Activated T-cell treated with anti-CD3 and anti-CD28 coated beads for 48 hours (primary cell): ENCODE measurements at places on chromosomes 13 and 19.

DNA sequence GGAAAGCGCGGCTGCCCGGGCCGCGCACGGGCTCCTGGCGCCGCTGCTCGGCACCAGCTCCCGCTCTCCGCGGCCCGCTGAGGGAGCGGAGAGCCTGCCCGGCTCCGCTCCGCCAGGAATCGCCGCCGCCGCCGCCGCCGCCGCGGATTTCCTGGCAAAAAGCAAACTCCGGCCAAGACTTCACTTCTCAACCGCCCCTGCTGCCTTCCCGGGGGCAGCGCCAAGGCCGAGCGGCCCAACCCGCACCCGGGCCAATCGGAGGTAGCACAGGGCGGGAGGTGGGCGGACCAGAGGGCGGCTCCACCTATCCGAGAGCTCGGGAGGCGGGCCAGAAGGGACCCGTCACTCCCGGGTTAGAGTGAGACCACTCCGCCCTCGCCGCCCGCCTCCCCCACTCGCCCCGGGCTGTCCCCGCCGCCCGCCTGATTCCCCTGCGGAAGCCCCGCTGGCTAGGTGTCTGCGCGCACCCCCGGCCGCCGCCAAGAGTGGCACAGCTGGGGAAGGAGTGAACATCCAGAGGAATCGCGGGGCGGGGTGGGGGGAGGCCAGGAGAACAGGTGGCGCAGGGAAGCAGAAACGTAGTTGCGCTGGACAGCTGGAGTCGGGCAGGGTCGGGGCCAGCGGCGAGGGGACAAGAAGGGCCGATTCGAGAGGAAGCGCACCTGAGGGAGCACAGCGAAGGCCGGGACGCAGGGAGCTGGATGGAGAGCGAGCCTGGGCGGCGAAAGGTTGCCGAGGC lies at the start of gene LNX2:
LNX2 (minus strand) TSS at position 153 of the 739 bp plus-strand sequence. CDS start 38,826 bp downstream, outside the sequence.
- peak; percentile 97 for DNase-seq

DNA sequence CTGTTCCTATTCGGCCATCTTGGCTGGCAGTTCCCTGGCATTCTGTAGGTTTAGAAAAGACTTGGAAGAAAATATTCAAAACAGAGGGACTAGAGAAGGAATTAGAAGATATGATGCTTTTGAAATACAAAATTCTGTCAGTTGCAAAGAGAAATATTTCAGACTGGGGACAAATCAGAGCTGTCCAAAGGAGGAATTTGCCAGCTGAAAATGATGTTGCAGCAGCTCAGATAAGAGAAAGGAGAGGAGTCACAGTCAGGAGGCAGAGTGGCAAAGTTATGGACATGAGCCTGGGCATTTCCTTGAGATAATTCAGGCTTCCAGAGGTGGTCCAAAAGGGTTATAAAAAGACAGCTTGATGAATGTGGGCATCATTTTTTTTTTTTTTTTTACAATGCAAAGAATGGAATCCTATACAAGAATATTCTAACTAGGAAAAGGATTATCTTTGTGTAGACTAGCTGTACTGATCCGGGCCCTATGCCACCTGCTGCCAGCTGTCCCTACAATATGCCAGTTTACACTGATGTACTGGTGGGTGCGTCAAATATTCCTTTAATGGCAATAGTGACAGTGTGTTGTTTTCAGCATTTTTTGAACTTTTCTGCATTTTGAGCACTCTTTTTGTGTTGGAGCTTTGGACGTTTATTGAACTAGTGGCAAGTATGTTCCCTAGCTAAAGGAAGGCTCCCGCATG lies 31.8 kb upstream of the CBY2 start:
- no peak for DNase-seq

DNA sequence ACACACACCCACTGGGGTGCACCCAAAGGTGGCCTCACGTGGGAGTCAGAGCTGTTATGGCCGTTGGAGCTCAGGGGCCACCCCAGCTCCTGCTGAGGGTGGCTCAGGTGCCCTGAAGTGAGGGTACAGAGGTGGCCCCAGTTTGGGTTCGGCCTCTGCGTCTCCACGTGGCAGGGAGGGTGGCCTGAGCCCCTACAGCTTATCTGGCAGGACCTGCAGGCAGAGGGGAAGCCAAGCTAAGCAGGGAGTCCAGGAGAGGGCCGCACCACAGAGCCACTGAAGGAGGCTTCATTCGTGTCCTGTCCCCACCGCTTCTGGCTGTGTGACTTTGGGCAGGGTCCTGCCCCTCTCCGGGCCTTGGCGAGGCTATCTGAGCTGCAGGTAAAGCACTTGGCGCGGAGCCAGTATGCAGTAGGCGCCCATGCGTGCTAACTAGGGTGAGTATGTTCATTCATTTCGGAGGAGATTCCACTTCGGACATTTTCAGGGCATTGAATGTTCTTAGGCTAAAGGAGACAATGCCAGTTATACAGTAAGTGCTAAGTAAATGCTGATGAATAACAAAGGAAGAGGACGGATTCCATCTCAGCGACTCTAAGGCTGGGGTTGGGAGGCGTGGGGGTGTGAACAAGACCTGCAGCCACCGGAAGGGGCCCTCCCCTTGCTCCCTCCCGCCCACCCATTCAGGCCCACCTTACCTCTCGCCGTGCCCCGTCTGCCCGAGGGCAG lies 4.9 kb downstream of the REX1BD start:
- no peak for DNase-seq

DNA sequence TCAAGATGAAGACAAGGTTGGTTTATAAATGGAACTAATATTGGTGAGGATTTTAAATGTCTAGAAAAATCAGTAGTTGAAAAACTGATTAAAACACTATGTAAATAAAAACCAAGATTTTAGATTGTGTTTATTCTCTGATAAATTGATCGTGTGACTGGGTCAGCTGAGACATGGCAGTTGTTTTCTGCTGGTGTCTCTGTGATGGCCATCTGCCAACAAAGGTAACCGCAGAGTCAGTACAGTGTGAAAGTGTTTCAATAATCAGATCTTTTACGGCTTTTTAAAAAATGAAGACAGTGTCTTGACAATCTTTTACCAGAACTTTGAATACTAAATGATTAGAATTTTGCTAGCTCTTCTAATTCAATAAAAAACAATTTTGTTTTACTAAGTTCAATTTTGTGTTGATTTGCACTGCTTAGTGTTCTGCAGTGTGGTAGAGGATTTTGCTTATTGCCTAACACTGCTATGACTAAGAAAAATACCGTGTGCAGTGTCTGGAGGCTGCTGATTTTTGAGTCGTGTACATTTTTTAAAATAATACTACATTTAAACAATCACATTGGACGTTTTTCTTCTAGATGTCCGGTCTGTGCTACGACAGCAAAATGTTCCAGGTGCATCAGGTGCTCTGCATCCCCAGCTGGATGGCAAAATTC lies 32.7 kb upstream of the GPR183 start:
- DNase-seq: no peak

GRCh38 chr19:13637664-13638063 lies 126.7 kb upstream of the MRI1 start:
- DNase-seq: no peak

GRCh38 chr19:57578487-57579205 lies at the start of gene ZNF416:
ZNF416 (minus strand) TSS chr19:57578911; CDS start chr19:57578704, 207 bp downstream.
- DNase-seq: peak; percentile 89

DNA sequence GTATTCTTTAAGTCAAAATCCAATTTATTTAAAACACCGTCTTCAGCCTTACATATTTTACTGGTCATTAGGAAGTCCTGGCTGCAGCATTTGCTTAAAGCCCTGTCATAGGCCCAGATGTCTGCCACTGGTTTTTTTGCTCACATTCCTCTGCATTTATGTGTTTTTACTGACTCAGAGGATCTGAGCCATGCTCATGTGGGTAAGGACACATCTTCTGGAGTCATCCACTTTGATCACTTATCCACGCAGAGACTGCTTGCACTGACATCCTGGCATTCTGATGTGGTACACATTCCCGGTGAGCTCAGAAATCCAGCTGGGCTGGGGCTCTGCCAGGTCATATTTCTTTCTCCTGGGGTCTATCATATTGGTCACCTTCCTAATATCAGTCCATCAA lies 531.7 kb upstream of the ARGLU1 start:
- no peak for DNase-seq

- DNase-seq: no peak
Measured at GRCh38 chr13:108034909-108035410, 180.4 kb downstream of the LIG4 start.

DNA sequence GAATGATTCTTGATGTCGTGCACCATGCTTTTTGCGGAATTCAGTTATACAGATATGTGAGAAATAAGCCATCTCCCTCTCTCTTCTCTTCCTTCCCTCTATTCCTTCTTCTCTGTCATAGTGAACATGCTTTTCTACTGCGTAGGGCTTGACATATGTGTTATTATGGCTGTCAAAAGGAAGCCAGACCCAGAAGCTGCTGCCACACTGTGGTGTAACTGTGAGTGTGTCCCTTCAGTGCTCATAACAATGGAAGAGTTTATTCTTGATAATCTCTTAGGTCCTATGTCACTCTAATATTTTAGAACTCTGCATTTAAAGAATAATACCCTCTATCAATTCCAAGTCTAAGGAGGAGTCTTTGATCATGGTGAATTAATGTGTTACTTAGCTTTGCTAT lies 208.9 kb upstream of the TMTC4 start:
- DNase-seq: no peak

GRCh38 chr13:50208826-50209335 lies 193.6 kb downstream of the KCNRG start:
- DNase-seq: no peak

DNA sequence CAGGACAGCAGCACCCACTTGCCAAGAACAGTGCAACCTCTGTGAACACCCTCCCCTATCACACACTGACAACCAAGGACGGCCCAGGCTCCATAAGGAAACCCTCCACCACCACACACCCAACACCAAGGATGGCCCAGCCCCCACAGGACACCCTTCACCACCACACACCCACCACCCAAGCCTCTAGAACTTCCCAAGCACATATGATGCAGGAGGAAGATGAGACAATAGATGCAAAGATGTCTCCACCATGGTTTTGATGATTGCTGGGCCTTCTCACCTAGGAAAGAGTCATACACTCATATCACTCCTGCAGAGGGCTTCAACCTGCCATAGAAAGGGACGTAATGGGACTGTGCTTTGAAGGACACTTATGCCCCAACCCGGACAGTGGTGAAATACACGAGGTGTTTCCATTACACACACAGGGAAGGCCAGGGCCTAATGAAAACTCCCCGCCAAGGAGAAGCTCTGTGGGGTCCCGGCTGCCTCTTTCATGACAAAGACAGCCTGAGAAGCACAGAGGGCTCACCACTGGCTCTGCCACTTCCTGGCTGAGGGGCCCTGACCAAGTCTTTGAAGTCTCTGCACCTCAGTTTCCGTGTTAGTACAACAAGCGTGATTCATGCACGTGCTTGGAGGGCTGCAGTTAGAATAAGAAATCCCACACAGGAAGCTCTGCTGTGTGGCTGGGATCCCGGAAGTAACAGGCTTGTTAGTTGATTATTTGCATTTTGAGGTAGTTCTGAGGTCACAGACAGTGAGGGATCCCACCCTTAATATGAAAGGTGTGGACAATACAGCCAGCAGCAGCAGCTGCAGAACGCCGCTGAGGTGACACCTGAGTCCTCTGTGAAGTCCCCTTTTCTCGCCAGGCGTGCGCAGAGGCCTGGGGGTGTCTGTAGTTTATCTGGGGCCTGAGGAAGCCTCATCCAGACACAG lies 61.9 kb upstream of the ATP12A start:
- DNase-seq: peak; percentile 55

- DNase-seq: no peak
Measured at GRCh38 chr19:18441804-18442788, 4.2 kb upstream of the ISYNA1 start.

GRCh38 chr19:15320116-15320515 lies 12.2 kb downstream of the BRD4 start:
- DNase-seq: no peak

- DNase-seq: no peak
Measured at GRCh38 chr19:56125806-56126590, 4.9 kb upstream of the ZNF787 start.

GRCh38 chr19:14505488-14506239 lies 9.7 kb upstream of the GIPC1 start:
- DNase-seq: peak; percentile 79

- no peak for DNase-seq
Measured at GRCh38 chr19:35211545-35212230, 16.9 kb downstream of the FAM187B start.

- no peak for DNase-seq
Measured at GRCh38 chr13:114263578-114263977, 17.8 kb upstream of the UPF3A start.

GRCh38 chr13:66468656-66469055 lies 761.5 kb downstream of the PCDH9 start:
- DNase-seq: no peak

GRCh38 chr13:24502533-24503378 lies 9.8 kb downstream of the PARP4 start:
- no peak for DNase-seq

- DNase-seq: no peak
Measured at GRCh38 chr19:17401628-17402027, 3.8 kb downstream of the BST2 start.

GRCh38 chr13:102881819-102882686 lies 36.2 kb downstream of the ERCC5 start:
- DNase-seq: no peak

GRCh38 chr13:98171900-98172589 lies 5.0 kb downstream of the RNF113B start:
- DNase-seq: no peak

DNA sequence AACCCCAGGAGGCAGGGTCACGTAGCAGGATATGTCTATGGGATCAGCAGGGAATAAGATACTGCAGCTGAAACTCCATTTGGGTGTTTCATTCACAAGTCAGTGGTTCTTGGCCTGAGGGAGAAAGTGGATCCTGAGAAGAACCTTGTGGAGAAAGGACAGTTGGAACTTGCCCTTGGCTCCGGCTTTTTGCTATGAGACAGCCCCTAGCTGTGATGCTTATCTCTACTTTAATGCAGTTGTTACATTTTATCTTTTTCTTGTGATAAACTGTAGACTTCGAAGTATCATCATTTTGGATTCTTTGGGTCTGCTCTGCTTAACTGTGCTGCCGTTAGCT lies 6.0 kb upstream of the SCEL start:
- DNase-seq: no peak

- DNase-seq: no peak
Measured at GRCh38 chr13:99960663-99961311, 10.8 kb downstream of the ZIC5 start.

GRCh38 chr19:4722671-4723594 lies 709 bp downstream of the DPP9 start:
- DNase-seq: no peak

DNA sequence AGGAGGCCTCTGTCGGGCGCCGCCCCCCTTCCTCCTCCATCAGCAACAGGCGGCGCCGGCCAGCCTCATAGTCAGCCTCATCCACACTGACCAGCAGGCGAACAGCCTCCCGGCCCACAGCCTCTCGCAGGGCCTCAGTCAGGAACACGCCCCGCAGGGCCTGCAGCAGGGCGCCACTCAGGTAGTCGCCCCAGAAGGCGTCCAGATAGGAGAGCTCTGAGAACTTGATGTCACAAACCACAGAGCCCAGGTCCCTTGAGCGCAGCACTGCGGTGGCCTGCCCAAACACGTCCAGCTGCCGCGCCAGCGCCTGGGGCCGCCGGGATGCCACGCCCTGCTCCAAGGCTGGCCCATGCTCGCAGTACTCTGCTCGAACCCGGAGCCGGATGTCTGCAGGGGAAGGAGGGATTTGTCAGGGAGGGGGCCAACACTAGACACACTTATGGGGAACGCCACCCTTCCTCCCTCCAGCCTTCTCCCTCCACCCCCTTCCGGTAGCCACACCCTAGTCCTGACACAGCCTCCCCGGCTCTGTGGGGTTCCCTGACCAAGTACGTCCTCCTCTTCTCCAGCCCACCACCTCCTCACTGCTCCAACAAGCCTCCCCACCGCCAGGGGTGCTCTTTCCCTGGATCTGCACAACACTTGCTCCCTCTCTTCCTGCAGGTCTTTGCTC lies 17.9 kb downstream of the DEDD2 start:
- DNase-seq: peak; percentile 58

- DNase-seq: no peak
Measured at GRCh38 chr13:112448621-112449544, 72.7 kb downstream of the SPACA7 start.

- peak; percentile 78 for DNase-seq
Measured at GRCh38 chr19:46513461-46514236, 18.0 kb upstream of the PNMA8B start.
